ENCODE measurements at places on chromosomes 11 and 22.

GRCh38 chr22:18023509-18024275 lies 669 bp downstream of the MICAL3 start:
- no peak for DNase-seq

DNA sequence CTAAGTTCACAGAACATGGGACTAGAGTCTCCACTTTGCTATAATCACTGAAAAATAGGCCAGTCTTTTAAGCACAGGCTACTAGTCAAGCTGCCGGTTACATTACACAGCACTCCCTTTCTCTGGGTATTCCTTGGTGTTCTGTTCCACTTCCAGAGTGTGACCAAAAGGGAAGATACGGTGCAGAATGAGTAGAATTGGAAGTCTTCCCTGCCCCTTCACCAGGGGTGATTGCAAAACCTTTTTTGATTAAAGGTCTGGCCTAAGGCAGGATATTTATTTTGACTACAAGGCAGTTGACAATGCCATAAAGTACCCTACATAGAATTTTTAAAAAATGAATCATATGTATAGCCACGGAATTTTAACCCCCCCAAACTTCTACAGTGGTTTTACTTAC lies 59.6 kb upstream of the ADORA2A start:
- DNase-seq, result no peak

GRCh38 chr11:71425860-71426259 lies 22.3 kb downstream of the DHCR7 start:
- DNase-seq, result no peak

DNA sequence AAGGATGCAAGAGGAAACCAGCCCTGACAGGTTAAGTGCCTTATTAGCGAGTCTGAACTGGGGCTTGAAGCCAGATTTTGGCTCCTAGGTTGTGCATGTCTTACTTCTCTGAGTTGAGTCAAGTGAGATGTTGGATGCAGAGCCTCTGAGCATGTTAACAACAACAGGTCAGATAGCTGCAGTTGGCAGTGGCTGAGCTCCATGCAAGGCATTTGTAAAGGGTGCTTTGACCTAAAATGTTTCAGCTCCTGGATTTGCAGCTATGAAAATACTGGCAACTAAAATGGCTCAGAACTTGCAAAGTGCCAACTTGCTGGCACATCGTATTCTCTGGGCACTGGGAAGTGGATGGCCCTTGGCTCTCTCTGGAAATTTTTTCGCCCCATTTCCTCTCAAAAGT lies 16.4 kb upstream of the CSRP3 start:
- no peak for DNase-seq

- DNase-seq, result no peak
Observed at GRCh38 chr11:66860449-66860831, 3.6 kb downstream of the LRFN4 start.

DNA sequence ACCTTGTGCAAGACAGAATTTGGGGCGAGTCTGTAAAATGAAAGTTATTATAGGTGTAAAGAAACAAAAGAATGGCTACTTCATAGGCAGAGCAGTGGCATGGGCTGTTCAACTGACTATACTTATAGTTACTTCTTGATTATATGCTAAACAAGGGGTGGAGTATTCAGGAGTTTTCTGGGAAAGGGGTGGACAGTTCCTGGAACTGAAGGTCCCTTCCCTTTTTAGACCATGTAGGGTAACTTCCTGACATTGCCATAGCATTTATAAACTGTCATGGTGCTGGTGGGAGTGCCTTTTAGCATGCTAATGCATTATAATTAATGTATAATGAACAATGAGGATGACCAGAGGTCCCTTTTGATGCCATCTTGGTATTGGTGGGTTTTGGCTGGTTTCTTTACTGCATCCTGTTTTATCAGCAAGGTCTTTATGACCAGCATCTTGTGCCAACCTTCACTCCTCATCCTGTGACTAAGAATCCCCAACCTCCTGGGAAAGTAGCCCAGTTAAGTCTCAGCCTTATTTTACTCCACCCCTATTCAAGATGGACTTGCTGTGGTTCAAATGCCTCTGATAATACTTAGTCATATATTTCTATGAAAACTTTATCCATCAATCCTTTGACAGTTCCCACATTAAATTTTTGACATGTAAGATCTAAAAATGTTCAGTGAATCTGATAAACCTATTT lies 118.6 kb downstream of the ARHGAP42 start:
- no peak for DNase-seq

DNA sequence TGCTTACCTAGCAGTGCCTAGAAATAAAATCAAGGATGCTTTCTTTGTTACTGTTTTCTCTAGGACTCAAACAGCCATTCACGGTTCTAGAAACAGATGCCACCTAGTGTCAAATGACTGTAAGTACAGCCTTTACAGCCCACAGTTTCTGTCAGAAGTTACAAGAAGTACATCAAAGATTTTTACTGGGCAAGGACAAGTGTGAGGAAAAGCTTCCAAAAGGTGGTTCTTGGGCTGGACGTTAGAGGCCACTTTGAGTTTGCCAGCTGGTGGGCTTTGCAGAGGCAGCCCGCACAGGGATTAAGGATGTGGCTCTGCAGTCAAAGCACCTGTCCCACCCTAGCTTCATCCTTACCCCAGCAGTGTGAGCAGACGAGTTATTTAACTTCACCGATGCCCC lies 6.9 kb downstream of the KMT5B start:
- DNase-seq, result no peak

- DNase-seq, result no peak
Observed at GRCh38 chr22:41288245-41288946, 2.4 kb upstream of the RANGAP1 start.

DNA sequence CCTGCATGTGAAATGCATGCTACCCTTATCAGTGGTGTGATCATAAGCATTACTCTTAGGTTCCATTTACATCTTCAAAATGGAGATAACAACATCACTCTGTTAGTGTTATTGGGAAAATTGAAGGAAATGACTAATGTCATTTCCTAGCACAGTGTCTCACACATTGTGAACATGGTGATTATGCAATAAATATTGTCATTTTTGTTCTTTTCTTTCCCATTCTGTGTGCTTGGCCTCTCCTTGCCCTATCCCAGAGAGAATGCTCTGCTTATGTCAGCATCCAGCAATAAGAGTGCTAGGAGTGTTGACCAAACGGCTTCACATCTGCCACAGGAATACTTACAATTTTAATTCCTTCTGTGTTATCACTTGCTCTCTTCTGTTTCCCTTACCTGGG lies 1024.1 kb upstream of the CCDC90B start:
- DNase-seq, result no peak

DNA sequence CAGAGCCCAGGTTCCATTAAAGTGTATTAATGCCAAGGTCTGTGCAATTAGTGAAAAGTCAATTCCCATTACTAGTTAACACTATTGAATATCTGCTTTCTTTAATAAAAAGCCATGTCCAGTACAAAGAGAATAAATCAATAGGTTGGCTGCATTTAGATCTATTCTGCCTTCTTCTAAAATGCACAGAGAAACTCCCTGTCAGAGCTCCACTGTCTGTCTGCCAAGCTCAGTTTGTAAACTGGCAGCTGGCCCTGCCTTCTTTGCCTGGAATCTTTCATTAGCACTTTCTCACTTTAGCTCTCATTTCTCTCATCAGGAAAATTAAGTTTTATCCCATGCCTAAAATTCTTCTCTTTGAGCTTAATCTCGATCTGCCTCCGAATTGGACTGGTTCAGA lies 35.6 kb downstream of the ARL14EP start:
- no peak for DNase-seq

DNA sequence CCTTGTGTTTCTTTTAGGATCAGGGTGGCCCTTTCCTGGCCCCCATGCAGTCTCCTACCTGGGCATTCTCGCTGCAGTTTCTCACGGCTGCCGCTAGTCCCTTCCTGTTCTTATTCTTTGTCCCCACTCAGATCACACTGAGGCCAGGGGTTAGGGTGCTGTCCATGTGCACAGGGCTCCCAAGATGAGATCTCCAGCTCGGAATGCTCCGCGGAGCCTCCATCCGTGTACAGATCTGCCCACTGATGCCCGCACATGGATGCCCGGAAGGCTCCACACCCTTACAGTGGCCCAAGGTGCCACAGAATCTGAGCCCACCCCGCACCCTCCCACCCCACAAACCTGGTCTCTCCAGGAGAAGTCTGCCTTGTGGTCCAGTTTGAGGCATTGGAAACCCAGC lies 457.3 kb downstream of the TBC1D22A start:
- no peak for DNase-seq

DNA sequence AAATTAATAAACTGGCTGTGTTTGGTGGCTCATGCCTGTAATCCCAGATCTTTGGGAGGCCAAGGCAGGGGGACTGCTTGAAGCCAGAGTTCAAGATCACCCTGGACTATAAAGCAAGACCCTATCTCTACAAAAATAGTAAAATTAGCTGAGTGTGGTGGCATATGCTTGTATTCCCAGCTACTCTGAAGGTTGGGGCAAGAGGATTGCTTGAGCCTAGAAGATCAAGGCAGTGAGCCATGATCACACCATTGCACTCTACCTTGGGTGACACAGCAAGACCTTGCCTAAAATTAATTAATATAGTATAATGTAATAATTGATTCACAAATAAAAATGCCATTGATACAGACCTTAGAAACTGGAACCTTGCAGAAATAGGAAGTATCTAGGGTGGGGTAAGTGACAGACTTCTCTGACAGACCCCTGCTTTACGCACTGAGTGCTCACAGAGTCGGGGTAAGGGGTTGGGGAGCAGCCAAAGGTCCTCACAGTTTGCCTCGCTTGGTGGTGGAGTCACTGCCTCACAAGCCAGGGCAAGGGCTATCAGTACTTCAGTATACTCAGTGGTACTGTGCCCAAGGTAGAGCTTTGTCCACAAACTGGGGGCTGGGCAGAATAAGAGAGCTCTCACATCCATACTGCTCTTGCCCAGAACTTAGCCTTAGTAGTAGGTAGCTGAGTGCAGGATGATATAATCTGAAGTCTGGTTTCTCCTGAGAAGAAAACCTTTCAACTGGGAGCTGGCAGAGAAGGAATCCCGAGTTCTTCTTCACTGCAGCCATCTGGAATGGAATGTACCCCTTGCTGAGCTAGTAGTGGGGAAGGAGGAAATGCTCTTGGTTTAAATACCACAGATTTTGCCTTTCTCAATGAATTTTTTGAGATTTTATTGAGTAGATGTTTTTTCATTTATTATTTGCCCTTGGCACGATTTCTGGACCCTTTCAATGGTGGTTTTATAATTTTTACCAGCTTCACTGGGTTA lies 65.5 kb downstream of the EMSY start:
- no peak for DNase-seq
